ENCODE measurements at places on chromosomes 16 and 17. TPM values are rescaled to one million over a fixed set of nuclear protein-coding genes. Genes with fewer than 3 reads are reported as not detected.

GRCh38 chr17:31494259-31495021 is 103.0 kb downstream of the RAB11FIP4 start:
- DNase-seq = peak; percentile 89

The DHRS13 gene
- 32.4 TPM for total RNA-seq

DNA sequence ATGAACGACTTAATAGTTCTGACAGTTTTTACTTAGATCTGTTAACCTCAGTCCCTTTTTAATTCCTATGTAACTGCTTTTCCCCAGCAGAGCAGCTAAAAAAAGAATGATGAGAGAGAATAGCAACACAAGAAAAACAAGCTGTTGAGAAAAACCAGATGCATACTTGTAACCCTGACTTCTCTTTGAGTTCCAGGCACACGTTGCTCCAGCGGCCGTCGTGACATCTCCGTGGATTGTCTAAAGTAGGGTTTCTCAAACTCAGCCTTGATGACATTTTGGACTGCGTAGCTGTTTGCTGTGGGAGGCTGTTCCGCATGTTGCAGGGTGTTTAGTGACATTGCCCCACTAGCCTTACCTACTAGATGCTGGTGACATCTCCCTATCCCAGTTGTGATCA is 324.0 kb downstream of the SNX29 start:
- no peak for DNase-seq

GRCh38 chr17:57914273-57915142 is 40.7 kb downstream of the CUEDC1 start:
- no peak for DNase-seq

- no peak for DNase-seq
Measured at GRCh38 chr17:41942626-41943373, 12.4 kb downstream of the ODAD4 start.

The ATP6V0D1 gene
- total RNA-seq = 31.8 TPM

The SNAI3 gene
- total RNA-seq = 3.3 TPM

GRCh38 chr16:66752379-66752778 is 970 bp upstream of the DYNC1LI2 start:
- DNase-seq = no peak

- peak; percentile 89 for DNase-seq
Measured at GRCh38 chr17:1197781-1198490, 18.2 kb upstream of the ABR start.

All from activated CD4-positive, alpha-beta T cell treated with anti-CD3 and anti-CD28 coated beads, Interleukin-2, amount 10 ng/mL, durations not matched to agents 24 days and 14 days (primary cell).